ENCODE measurements at places on chromosomes 5 and 9. TPM values are rescaled to one million over a fixed set of nuclear protein-coding genes. Genes with fewer than 3 reads are reported as not detected.

DNA sequence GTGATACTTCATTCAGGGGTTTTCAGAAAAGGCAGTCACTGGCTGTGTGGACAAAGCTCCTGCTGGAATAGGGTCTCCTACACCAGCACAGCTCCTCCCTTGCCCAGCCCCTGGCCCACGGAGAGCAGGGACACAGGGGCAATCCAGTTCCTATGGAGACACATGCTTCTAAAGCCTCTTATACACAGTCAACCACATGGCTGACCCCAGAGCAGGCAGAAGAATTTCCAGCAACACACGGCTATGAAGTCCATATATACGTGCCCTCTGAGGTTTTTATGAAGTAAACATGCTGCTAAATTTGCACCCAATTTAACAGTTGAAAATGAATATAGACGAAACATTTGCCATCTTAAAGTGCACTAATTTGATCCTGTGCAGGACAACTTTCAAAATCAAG, 19.4 kb downstream of the PSMB7 start:
- peaks cover 27% of the 10 kb centered on the region for H3K4me1 ChIP-seq
- H3K36me3 ChIP-seq = no peaks in the 10 kb centered on the region
- H3K27ac ChIP-seq = no peak overlapping the region
- DNase-seq = no peak

- no peak for DNase-seq
- H3K27me3 ChIP-seq = no peaks in the 10 kb centered on the region
- no peak overlapping the region for H3K27ac ChIP-seq
- H3K36me3 ChIP-seq = no peaks in the 10 kb centered on the region
These were observed 4.3 kb upstream of the RNF183 start for GRCh38 chr9:113307396-113307975.

DNA sequence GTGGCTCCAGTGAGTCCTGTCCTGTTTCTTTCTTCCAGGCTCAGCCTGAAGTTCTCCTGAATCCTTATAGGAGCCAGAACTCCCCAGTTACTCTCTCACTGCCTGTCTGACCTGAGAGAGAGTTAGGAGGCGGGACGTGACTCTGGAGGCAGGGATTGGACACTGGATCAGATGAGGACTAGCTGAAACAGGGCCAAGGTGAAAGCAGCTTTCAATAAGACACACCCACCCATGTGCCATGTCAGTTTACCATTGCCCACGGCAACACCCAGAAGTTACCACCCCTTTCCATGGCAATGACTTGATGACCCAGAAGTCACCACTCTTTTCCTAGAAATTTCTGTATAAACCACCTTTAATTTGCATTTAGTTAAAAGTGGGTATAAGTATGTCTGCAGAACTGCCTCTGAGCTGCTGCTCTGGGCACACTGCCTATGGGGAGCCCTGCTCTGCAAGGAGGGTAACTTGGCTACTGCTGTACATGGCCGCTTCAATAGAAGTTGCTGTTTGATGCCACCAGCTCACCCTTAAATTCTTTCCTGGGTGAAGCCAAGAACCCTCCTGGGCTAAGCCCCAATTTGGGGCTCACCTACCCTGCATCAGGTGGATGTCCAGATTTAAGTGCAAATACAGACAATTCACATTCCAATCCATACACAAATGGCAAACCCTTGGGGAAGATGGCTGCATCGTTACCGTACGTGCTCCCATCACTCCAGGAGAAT, 13.7 kb downstream of the FCN2 start:
- DNase-seq = no peak
- no peaks in the 10 kb centered on the region for H3K27me3 ChIP-seq
- no peaks in the 10 kb centered on the region for H3K4me1 ChIP-seq
- no peaks in the 10 kb centered on the region for H3K36me3 ChIP-seq
- H3K4me3 ChIP-seq = no peak overlapping the region

GRCh38 chr5:74977471-74977870, 74.9 kb downstream of the GCNT4 start:
- DNase-seq = no peak
- H3K27ac ChIP-seq = no peak overlapping the region
- H3K4me3 ChIP-seq = no peak overlapping the region
- H3K36me3 ChIP-seq = no peaks in the 10 kb centered on the region
- no peaks in the 10 kb centered on the region for H3K27me3 ChIP-seq
- no peaks in the 10 kb centered on the region for H3K4me1 ChIP-seq

DNA sequence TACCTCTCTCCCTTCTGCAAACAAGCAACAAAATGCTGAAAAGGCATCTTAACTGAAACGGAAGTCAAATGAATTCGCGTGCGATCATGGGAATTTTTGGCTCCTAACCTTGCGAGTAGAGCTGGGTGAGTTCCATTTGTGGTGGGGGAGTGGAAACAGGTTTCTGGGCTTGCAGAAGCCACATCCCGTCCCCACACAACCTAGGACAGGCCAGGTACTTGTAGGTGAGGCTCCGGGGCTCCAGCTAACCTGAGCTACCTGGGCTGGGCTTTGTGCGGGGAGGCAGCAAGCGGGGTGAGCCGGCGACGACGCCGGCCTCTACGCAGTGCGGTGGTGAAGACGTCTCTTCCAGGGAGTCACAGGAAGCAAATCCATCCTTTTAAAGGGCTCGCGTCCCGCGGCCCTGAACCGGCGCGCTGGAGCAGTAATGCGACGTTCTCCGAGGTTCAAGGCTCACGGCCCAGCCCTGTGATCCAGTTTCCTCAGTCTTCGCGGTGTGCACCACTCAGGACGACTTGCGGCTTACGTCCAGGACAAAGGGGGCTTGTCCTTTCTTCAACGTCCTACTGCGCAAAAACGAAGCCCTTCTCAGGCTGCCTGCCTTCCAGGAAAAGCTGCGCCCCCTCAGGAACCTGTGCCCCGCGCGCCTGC, 567 bp upstream of the SPIN1 start:
- no peaks in the 10 kb centered on the region for H3K27me3 ChIP-seq
- peak overlapping the region; percentile 81 for H3K4me3 ChIP-seq
- no peaks in the 10 kb centered on the region for H3K4me1 ChIP-seq

- H3K4me3 ChIP-seq = no peak overlapping the region
- no peaks in the 10 kb centered on the region for H3K4me1 ChIP-seq
- no peaks in the 10 kb centered on the region for H3K36me3 ChIP-seq
- H3K27ac ChIP-seq = no peak overlapping the region
These were observed 334.9 kb downstream of the BNC2 start for GRCh38 chr9:16535555-16535954.

GRCh38 chr5:118996098-118996497, 7.8 kb upstream of the DTWD2 start:
- no peak for DNase-seq
- H3K27me3 ChIP-seq = no peaks in the 10 kb centered on the region
- no peak overlapping the region for H3K27ac ChIP-seq
- H3K4me1 ChIP-seq = no peaks in the 10 kb centered on the region
- no peaks in the 10 kb centered on the region for H3K36me3 ChIP-seq

DNA sequence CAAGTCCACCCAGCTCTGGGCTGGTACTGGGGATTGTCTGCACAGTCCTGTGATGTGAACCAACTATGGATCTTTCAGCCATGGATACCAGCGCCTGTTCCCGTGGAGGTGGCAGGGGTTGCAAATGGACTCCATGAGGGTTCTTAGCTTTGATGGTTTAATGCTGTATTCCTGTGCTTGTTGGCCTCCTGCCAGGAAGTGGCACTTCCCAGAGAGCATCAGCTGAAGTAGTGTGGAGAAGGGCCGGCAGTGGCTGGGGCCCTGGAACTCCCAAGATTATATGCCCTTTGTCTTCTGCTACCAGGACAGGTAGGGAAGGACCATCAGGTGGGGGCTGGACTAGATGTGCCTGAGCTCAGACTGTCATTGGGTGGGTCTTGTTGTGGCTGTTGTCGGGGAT, 1104.8 kb upstream of the COX7C start:
- H3K4me3 ChIP-seq = no peak overlapping the region
- H3K27ac ChIP-seq = no peak overlapping the region
- H3K36me3 ChIP-seq = no peaks in the 10 kb centered on the region
- DNase-seq = no peak
- H3K27me3 ChIP-seq = no peaks in the 10 kb centered on the region
- H3K4me1 ChIP-seq = no peaks in the 10 kb centered on the region

DNA sequence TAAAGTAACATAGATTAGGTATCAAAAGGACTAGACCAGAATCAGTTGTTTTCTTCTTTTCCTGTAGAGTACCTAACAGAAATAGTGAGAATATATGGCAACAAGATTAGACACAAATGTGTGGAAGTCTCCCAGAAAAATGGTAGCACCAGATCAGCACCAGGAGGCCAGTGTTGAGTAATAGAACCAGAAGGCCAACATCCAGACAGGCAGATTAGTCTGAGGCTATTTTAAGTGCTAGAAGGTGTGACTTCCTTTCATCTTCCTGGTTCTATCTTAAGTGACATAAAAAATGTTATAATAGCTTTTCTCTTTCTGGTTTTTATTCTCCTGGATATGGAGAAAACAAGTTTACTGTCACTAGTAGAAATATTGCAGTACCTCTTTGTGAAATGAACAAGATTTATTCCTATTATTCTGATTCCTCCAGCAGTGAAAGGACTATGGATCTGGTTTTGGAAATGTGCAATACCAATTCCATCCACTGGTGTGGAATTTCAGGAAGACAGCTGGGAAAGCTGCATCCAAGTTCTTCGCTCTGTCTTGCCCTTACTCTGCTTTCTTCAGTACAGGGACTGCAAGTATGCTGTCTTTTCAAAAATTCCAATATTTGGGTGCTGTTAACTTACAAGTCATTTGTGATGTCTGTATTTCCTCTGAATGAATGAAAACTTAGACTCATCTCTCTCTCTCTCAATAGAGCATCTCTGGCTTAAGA, 39.1 kb downstream of the SHLD3 start:
- H3K27me3 ChIP-seq = no peaks in the 10 kb centered on the region
- H3K4me3 ChIP-seq = no peak overlapping the region
- H3K4me1 ChIP-seq = no peaks in the 10 kb centered on the region
- H3K36me3 ChIP-seq = no peaks in the 10 kb centered on the region
- DNase-seq = no peak

GRCh38 chr5:136016945-136017530, 11.8 kb upstream of the TGFBI start:
- no peak for DNase-seq
- H3K36me3 ChIP-seq = no peaks in the 10 kb centered on the region
- H3K4me3 ChIP-seq = no peak overlapping the region

- H3K27ac ChIP-seq = no peak overlapping the region
- no peaks in the 10 kb centered on the region for H3K27me3 ChIP-seq
- no peaks in the 10 kb centered on the region for H3K4me1 ChIP-seq
- H3K36me3 ChIP-seq = peaks cover 3% of the 10 kb centered on the region
- no peak for DNase-seq
These were observed 1.5 kb downstream of the TRIM41 start for GRCh38 chr5:181224390-181225229.

DNA sequence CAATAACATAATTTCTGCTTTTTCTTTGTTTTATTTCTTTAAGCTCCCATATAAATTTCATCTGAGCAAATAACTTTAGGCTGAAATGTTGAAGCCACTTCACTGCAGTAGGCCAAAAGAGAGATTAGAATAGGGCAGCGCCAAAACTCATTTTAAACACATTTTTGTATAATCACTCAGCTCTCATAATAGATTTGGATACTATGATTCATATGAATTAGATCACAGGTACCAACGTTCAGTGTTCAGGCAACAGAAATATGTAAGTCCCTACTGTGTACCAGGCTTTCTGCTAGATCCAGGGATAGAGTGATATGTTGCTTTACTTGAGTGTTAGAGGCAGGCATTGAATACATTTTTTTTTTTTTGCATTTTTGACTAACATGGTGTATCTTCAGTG, 370.5 kb downstream of the PTPRD start:
- H3K4me3 ChIP-seq = no peak overlapping the region
- no peak for DNase-seq
- H3K4me1 ChIP-seq = no peaks in the 10 kb centered on the region
- no peaks in the 10 kb centered on the region for H3K27me3 ChIP-seq

DNA sequence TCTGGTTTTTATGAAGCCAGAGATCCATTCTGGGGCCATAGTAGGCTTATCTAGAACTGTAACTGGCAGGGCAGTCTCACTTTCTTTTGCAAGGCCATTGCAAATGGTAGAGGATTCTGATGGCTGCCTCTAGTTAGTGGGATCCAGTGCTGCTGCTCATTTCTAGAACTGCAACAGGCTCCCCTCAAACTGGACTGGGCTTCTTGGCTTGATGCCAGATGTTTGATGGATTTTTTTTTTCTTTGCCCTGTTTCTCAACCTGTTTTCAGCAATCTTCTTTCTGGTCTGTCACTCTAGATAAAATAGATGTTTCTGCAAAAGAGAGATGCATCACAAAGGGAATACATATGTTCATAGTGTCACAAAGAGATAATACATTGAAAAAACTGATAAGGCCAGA, 11.9 kb downstream of the CARTPT start:
- H3K36me3 ChIP-seq = no peaks in the 10 kb centered on the region
- no peak for DNase-seq
- no peaks in the 10 kb centered on the region for H3K4me1 ChIP-seq
- no peaks in the 10 kb centered on the region for H3K27me3 ChIP-seq
- H3K27ac ChIP-seq = no peak overlapping the region

DNA sequence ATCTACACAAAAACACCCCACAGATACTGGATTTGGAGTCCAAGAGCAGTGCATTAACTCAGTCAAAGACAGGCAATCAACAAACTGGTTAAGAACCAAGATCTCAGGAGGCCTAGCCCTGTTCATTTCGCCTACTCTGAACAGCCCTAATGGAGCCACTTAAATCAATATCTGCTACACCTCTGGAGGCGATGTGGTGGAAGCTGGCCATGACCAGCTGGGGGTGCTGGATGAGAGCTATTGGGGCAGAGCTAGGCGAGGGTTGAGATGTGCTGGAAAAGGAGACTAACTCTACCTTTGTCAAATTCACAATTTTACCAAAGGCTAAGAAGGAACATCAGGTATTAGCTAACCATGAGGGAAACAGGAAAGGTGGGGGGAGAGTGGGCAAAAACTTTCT, 23.3 kb upstream of the ARSB start:
- H3K27ac ChIP-seq = no peak overlapping the region
- H3K4me1 ChIP-seq = no peaks in the 10 kb centered on the region
- DNase-seq = no peak
- H3K36me3 ChIP-seq = no peaks in the 10 kb centered on the region
- no peak overlapping the region for H3K4me3 ChIP-seq

GRCh38 chr5:110865400-110866094, 126.7 kb downstream of the SLC25A46 start:
- no peak overlapping the region for H3K4me3 ChIP-seq
- H3K27me3 ChIP-seq = no peaks in the 10 kb centered on the region
- H3K27ac ChIP-seq = no peak overlapping the region
- no peaks in the 10 kb centered on the region for H3K4me1 ChIP-seq

Gene LIX1
- total RNA-seq = not detected

Gene GM2A
- 12.2 TPM for total RNA-seq

Gene LHX3
- total RNA-seq = not detected

Gene MEIKIN
- not detected for total RNA-seq

Gene ACTBL2
- total RNA-seq = not detected

Gene FOXI1
- total RNA-seq = not detected

Gene NTMT1
- total RNA-seq = 21.8 TPM

Gene MPDZ
- 56.0 TPM for total RNA-seq

Gene AMBP
- 6,269 TPM for total RNA-seq

Gene EIF4E1B
- total RNA-seq = not detected

Data from right lobe of liver (tissue), 6 donors.